ENCODE measurements at places on chromosomes 2 and 18.

- no peak for DNase-seq
These were observed 144.2 kb upstream of the ARL4C start for GRCh38 chr2:234641086-234641485.

DNA sequence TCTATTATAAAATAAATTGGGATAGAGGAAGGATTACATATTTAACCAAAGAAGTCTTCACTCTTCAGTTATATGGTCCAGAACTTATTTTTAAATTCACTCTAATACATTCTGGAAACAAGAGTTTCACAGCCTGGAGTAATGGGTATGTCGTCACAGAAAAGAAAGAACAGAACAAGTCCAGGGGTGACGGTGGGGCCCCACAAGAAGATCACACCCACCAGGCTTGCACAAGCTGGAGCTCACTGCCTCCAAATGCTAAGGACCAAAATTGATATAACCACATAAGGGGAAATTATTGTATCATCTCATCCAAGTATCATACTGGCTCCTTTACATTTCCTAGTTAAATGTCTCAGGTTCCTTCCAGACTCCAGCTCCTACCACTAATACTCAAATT lies 11.3 kb downstream of the LRPPRC start:
- no peak for DNase-seq

GRCh38 chr2:210267698-210268097 lies 42.5 kb upstream of the ACADL start:
- no peak for DNase-seq

GRCh38 chr2:101395545-101396315 lies 8.4 kb upstream of the CREG2 start:
- DNase-seq, result no peak

DNA sequence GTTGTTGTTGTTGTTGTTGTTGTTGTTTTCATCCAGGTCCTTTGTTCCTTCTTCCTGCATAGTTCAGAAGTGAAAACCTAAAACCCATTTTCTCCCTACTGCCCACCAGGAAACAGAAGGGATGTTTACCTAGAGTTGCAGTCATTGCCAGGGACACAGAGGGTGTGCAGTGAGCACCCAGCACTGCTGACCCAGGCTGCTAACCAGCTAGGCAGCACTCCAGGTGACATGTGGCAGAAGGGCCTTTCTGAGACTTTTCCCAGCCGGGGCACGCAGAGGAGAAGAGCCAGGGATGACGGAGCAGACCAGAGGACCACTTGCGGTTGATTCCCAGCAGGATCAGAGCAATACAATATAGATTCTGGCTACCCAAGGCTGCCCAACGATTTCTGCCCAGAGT lies 286.3 kb downstream of the BCL11A start:
- no peak for DNase-seq

DNA sequence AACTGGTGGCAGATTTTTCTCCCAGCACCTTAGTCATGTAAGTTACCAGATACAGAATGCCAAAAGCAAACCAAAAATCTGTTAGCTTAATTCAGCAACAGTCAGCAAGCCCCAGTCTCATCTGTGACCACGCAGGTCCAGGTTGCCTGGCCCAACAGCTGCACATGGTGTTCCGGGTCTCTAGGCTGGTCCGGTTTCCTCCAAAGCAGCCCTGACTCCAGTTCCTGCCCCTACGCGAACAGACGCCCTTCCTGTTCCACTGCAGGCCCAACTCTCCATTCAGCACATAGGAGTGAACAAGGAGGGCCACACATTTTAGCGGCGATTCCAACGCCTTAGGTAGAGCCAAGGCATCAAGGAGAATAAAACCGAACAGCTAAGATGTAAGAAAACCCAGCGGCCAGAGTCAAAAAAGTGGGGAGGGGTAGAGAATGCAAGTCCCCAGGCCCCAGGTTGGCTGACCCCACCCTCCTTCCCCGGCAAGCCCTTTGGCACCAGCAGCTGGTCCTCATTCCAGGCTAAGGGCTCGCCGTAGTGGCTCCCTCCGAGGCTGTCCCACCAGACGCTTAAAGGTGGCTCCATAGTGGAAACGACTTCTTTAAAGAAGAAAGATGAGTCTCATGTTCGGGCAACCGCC lies 1.5 kb downstream of the STK25 start:
- no peak for DNase-seq

- DNase-seq, result no peak
These were observed 173.5 kb downstream of the CDH2 start for GRCh38 chr18:28003451-28003850.

GRCh38 chr18:13570856-13571495 lies 155.4 kb downstream of the FAM210A start:
- no peak for DNase-seq

DNA sequence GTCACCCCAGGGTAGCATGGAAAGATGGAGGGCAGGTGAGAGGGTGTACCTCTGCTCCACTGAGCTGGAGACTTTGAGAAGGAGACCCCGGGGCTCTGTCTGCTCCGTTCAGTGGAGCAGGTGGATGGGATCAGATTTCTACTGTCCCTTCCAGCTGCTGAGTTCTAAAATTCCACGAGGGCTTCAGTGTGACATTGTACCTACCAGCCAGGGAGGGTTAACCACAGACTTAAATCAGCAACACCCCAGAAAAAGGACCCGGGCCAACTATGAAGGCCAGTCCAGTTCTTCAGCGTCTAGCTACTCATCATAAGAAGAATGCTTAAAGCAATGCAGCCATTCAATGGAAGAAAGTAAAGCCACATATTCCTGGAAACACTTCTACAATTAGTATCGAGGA lies 23.8 kb downstream of the STAT1 start:
- no peak for DNase-seq

DNA sequence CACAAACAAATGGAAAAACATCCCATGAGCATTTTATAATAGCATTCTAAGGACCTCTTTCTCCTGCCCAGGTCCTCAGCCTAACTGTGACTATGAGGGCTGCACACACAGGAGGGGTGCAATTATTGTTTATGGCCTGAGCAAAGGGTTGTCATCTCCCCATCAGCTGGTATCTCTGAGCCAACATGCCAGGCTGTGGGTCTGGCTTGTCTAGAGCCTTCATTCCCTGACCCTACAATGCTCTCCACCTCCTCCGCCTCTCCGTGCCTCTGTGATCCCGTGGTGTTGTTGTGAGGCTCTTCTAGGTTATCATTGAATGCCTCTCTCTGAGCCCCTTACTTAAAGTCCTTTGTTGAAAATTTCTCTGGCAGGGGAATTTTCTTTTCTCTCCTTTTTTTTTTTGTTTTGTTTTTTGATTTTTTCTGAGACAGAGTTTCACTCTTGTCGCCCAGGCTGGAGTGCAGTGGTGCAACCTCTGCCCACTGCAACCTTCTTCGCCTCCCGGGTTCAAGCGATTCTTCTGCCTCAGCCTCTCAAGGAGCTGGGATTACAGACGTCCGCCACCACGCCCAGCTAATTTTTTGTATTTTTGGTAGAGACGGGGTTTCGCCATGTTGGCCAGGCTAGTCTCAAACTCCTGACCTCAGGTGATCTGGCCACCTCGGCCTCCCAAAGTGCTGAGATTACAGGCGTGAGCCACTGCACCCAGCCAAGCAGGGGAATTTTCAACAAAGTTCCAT lies 126.4 kb downstream of the SMAD7 start:
- DNase-seq, result no peak

DNA sequence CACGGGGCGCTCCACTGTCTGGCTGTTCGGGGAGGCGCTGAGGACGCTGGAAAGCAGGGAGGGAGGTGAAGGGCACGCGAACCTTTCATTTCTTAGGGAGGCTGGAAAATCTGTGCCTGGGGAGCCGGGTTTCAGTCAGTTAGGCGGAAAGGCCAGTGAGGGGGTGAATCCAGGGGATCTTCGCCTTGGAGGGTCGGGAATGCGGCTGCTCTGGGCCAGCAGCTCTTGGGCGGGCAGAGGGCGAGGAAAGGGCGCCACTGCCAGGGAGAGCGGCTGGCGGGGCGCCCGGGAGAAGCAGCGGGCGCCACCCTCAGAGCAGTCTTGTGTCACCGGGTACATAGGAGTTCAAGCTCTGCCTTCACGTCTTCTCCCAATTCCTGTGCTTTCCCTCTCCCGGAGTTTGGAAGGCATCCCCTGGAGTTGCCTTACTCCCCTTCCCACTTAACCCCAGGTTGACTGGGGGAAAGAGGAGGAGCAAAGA lies 1.4 kb downstream of the CCDC85A start:
- DNase-seq, result no peak

DNA sequence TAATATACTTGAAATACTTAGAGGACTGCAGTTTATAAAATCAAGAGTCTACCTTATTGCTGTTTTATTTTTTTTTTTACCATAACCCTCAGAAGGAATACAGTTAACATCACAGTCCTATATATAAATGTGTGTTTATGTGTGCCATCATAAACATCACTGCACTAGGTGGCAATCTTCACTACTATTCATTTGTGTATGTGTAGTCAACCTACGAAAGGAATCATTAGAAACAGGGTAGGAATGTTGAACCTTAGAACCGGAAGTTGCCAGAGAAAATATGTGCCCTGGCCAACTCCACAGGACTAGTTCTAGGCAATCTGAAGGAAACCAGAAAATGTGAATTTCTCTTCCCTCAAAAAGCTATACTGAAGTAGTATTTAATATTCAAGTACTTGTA lies 3.4 kb downstream of the GEN1 start:
- no peak for DNase-seq

DNA sequence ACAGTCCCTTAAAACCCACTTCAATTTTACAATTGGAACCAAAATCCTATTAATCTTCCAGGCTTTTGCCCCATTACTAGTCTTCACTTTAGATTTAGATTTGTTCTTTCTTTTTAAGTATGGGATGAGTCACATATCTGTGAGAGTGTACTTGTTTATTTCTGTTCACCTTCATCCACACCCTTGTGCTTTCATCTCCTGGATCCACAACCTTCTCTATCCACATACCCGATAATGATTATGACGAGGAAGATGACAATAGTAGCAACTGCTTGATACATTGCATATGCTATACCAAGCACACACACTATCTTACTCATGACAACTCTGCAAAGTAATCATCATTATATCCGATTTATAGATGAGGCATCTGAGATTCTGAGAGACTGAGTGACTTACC lies 297.3 kb downstream of the PLCL1 start:
- no peak for DNase-seq

DNA sequence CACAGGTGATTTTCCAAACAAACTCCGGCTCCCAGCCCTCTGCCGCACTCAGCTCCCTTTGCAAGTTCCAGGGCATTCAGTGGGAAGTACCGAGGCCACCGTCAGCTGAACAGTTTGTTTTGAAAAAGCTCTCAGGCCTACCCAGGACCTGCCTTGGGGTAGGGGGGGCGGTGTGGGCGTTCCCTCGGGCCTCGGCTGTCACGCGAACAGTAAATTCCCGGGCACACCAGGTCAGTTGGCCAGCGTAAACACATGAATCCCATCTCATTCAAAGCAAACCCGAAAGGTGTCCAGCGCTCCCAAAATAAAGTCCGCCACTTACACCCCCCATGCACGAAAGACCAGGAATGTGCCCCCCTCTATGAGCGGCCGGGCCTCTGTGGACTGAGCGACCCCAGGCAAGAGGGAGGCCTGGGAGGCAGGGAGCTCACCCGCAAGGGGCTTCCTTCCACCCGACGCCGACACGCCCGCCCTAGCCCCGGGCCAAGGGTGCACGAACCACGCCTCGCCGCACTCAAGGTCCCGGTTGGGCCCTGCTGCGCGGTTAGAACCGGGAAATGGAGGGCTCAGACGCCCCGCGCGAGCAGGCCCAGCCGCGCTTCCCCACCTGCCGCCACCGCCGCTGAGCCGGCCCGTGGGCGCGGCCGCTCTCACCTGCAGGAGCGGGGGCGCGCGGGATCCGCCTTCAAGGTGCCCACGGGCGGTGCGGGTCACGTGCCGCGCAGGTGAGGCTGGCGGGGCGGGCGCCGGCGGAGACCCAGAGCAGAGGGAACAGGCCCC lies at the start of gene WDSUB1:
TSS of gene WDSUB1 (minus strand) at position 775 of the 780 bp plus-strand sequence. CDS start 3,634 bp downstream, outside the sequence.
- peak; percentile 23 for DNase-seq

GRCh38 chr18:43389163-43389562 lies 111.9 kb upstream of the SYT4 start:
- DNase-seq, result no peak

DNA sequence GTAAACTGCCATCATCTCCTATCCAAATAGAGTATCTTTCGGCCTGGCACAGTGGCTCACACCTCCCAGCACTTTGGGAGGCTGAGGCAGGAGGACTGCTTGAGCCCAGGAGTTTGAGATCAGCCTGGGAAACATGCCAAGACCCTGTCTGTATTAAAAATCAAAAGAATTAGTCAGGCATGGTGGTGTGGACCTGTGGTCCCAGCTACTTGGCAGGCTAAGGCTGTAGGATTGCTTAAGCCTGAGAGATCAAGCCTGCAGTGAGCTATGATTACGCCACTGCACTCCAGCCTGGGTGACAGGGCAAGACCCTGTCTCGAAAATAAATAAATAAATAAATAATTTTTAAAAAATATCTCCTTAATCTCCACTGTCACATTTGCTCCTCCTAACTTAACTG lies 14.7 kb upstream of the ARPC2 start:
- no peak for DNase-seq

GRCh38 chr18:39347701-39348100 lies 1782.1 kb upstream of the CELF4 start:
- DNase-seq, result no peak

- no peak for DNase-seq
These were observed 95.2 kb upstream of the THUMPD2 start for GRCh38 chr2:39874236-39874635.

GRCh38 chr2:225599856-225600255 lies 200.3 kb downstream of the NYAP2 start:
- no peak for DNase-seq

DNA sequence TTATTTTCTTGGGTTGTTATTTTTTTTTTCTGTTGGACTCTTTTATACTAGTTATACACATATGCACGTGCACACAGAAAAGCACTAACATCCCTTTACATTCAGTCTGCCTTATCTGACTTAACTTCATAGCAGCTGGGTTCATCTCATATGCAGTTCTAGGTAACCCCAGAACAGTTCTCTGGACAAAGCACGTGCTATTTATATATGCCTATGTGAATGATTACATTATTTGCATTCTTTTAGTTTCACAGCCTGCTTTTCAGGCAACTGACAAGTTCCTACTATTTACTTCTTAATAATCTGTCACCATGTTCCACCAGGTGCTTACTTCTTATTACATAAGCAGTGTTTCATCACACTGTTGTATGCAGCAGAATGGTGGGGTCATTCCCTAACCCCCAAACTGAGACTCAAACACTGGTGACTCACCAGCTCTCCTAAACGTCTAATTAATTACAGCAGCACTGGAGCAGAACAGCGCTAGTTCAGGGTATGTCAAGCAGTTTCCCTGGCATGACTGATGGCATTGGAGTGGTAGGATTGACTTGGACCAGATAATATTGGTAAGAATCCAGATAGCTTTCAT lies 372.8 kb downstream of the CLIP4 start:
- no peak for DNase-seq

DNA sequence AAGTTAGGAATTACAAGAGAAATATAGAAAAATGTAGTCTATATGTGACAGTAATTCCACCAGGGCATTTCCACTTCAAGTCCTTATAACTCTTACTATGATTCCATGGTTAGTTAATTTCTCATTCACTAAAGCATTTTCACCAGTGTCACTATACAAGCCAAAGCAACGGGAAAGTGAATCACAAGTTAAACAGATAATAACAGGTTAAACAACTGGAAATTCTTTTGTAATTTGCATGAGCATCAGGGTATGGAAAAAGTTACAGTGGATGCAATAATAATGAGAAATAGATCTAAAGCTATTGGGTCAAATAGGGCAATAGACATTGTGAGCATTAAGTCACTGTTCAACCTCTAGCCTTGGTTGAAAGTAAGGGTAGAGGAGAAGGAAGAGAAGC lies 88.9 kb upstream of the ST6GAL2 start:
- no peak for DNase-seq

- no peak for DNase-seq
These were observed 115.8 kb upstream of the NOSTRIN start for GRCh38 chr2:168686452-168687191.

- no peak for DNase-seq
These were observed 19.9 kb upstream of the SP3 start for GRCh38 chr2:173984866-173985604.

GRCh38 chr2:160389875-160390274 lies 103.7 kb downstream of the RBMS1 start:
- DNase-seq, result no peak
